Testis (tissue), 5 donors: ENCODE measurements at places on chromosomes 4 and X. TPM values are rescaled to one million over a fixed set of nuclear protein-coding genes. Genes with fewer than 3 reads are reported as not detected.

GRCh38 chr4:139550724-139551429, 5.1 kb downstream of the SETD7 start:
- no peak overlapping the region for H3K4me3 ChIP-seq
- peaks cover 41% of the 10 kb centered on the region for H3K4me1 ChIP-seq
- H3K36me3 ChIP-seq = no peaks in the 10 kb centered on the region
- H3K27me3 ChIP-seq = no peaks in the 10 kb centered on the region
- peak; percentile 72 for DNase-seq

- H3K36me3 ChIP-seq = no peaks in the 10 kb centered on the region
- no peak overlapping the region for H3K4me3 ChIP-seq
- H3K27ac ChIP-seq = peak overlapping the region; percentile 21
- no peaks in the 10 kb centered on the region for H3K4me1 ChIP-seq
These were observed 87.8 kb downstream of the SH3KBP1 start for GRCh38 chrX:19799319-19800182.

GRCh38 chrX:49041744-49042580, 1.2 kb downstream of the TFE3 start:
- H3K4me3 ChIP-seq = peak overlapping the region; percentile 91
- H3K36me3 ChIP-seq = no peaks in the 10 kb centered on the region
- H3K4me1 ChIP-seq = no peaks in the 10 kb centered on the region
- peak overlapping the region; percentile 94 for H3K27ac ChIP-seq
- no peak for DNase-seq
- H3K27me3 ChIP-seq = no peaks in the 10 kb centered on the region

GRCh38 chr4:73603854-73604584, 16.2 kb downstream of the RASSF6 start:
- H3K36me3 ChIP-seq = no peaks in the 10 kb centered on the region
- no peak for DNase-seq

DNA sequence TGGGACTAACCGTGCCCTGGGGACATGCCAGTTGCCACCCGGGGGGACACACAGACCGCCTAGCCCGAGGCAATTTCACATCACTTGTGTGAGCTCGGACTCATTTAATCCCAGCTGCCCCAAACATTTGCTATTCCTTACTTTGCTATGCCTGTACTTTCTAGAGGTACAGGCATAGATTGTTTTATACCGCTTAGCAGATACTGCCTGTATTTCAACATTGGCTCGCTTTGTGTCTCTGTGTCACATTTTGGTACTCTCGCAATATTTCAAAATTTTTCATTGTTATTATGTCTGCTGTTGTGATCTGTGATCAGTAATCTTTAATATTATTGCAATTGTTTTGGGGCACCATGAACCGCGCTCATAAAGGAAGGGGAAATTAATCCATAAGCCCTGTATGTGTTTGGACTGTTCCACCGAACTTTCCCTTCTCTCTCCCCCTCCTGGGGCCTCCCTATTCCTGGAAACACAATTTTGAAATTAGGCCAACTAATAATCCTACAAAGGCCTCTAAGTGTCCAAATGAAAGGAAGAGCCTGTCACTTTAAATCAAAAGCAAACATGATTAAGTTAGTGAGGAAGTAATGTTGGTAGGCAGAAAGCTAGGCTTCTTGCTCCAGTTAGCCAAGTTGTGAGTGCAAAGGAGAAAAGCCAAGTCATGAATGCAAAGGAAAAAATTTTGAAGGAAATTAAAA, 568 bp upstream of the CASP6 start:
- H3K4me1 ChIP-seq = peaks cover 12% of the 10 kb centered on the region
- no peaks in the 10 kb centered on the region for H3K36me3 ChIP-seq
- no peaks in the 10 kb centered on the region for H3K27me3 ChIP-seq
- peak overlapping the region; percentile 74 for H3K4me3 ChIP-seq
- peak overlapping the region; percentile 48 for H3K27ac ChIP-seq

GRCh38 chr4:10554694-10555093, 97.5 kb upstream of the ZNF518B start:
- H3K36me3 ChIP-seq = no peaks in the 10 kb centered on the region
- no peak overlapping the region for H3K4me3 ChIP-seq
- H3K27me3 ChIP-seq = no peaks in the 10 kb centered on the region
- H3K4me1 ChIP-seq = peaks cover 3% of the 10 kb centered on the region
- H3K27ac ChIP-seq = no peak overlapping the region
- DNase-seq = peak; percentile 81

- no peaks in the 10 kb centered on the region for H3K36me3 ChIP-seq
- DNase-seq = no peak
- H3K4me3 ChIP-seq = no peak overlapping the region
- H3K27ac ChIP-seq = no peak overlapping the region
- no peaks in the 10 kb centered on the region for H3K4me1 ChIP-seq
These were observed 93.9 kb downstream of the CEP44 start for GRCh38 chr4:174377613-174378012.

GRCh38 chr4:125762537-125762936, 447.8 kb downstream of the FAT4 start:
- no peaks in the 10 kb centered on the region for H3K4me1 ChIP-seq
- no peak overlapping the region for H3K27ac ChIP-seq
- no peaks in the 10 kb centered on the region for H3K36me3 ChIP-seq
- H3K4me3 ChIP-seq = no peak overlapping the region

DNA sequence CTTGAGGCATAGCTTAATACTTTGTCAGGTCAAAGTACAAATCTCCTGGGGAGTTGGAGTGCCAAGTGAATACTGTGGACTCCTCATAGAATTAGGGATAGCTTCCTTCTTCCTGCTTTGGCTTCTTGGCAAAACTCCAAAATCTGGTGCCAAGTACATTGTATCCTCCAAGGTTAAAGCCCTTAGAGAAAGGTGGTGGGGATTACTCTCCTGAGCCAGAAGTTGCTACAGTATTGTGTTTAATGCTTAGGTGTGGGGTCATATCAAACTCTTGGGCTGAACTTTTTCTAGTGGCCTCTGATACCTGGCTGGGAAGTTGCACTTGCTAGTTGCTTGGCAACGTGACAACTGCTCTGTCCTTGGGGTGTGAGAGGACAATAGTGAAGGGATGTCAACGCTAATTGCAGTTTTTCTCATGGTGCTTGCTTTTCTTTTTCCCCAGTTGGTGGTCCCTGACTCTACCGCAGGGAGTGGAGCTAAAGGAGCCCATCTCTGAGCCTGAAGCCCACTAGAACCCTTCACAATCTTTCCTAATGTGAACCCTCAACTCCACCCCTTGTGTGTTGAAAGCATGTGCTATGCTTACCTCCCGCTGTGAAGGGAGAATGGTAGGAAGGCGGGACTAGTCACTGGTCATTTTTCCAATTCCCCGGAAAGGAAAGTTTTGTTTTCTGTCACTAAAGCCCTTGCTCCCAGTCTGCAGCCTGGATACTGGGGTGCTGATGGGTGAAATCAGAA, 35.5 kb downstream of the DLG3 start:
- peak; percentile 26 for DNase-seq
- no peaks in the 10 kb centered on the region for H3K36me3 ChIP-seq
- H3K4me1 ChIP-seq = no peaks in the 10 kb centered on the region
- H3K27me3 ChIP-seq = no peaks in the 10 kb centered on the region
- H3K27ac ChIP-seq = no peak overlapping the region
- no peak overlapping the region for H3K4me3 ChIP-seq

GRCh38 chr4:104966349-104967033, 180.2 kb upstream of the TET2 start:
- no peak overlapping the region for H3K4me3 ChIP-seq
- no peak overlapping the region for H3K27ac ChIP-seq
- no peaks in the 10 kb centered on the region for H3K4me1 ChIP-seq
- no peaks in the 10 kb centered on the region for H3K36me3 ChIP-seq
- DNase-seq = no peak
- H3K27me3 ChIP-seq = no peaks in the 10 kb centered on the region

DNA sequence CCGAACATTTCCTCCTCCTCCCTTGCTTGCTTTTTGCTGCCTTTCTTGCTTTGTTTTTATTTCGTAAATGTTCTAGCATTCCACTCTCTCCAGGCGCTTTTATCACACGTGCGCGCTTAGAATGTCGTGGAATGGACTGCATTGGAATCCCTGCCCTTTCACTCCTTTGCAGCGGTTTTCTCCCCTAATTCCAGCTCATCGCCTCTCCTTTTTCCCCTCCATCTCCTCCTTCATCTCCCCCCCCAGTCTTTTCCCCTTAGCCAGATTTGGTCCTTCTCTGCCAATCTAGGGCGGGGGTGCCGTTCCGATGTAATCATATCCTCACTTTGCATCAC, 579 bp downstream of the OGT start:
- H3K36me3 ChIP-seq = no peaks in the 10 kb centered on the region
- H3K27ac ChIP-seq = peak overlapping the region; percentile 89
- DNase-seq = no peak
- H3K27me3 ChIP-seq = no peaks in the 10 kb centered on the region

DNA sequence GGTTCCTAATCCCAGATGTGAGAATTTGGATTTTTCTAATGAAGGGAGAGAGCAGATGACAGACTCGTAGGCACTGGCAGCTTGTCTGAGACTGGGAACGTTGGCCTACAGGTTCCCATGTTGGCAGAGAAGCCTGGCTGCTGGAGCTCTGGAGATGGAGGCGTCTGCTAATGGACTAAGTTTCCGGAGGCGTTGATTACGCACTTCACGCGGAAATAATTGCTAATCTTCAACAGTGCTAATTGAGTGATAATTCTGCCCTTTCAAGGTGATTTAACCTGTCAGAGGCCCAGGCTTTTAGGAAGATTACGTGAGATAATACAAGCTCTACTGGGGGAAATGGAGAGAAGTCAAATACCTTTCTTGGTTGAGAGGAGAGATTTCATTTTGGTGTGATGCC, 77.4 kb downstream of the PSAPL1 start:
- H3K36me3 ChIP-seq = no peaks in the 10 kb centered on the region
- no peak for DNase-seq
- H3K4me1 ChIP-seq = peaks cover 5% of the 10 kb centered on the region
- no peaks in the 10 kb centered on the region for H3K27me3 ChIP-seq
- H3K4me3 ChIP-seq = no peak overlapping the region
- H3K27ac ChIP-seq = no peak overlapping the region

- H3K4me1 ChIP-seq = no peaks in the 10 kb centered on the region
- no peak overlapping the region for H3K4me3 ChIP-seq
- no peak for DNase-seq
- no peaks in the 10 kb centered on the region for H3K27me3 ChIP-seq
- no peak overlapping the region for H3K27ac ChIP-seq
- no peaks in the 10 kb centered on the region for H3K36me3 ChIP-seq
These were observed 101.8 kb downstream of the NEK1 start for GRCh38 chr4:169510617-169511016.

- no peaks in the 10 kb centered on the region for H3K36me3 ChIP-seq
- no peak for DNase-seq
- no peak overlapping the region for H3K4me3 ChIP-seq
- H3K27ac ChIP-seq = no peak overlapping the region
- no peaks in the 10 kb centered on the region for H3K27me3 ChIP-seq
These were observed 147.2 kb upstream of the BCOR start for GRCh38 chrX:40244980-40245379.

GRCh38 chr4:113433536-113434246, 327.8 kb downstream of the CAMK2D start:
- peaks cover 7% of the 10 kb centered on the region for H3K4me1 ChIP-seq
- no peaks in the 10 kb centered on the region for H3K27me3 ChIP-seq
- no peak overlapping the region for H3K27ac ChIP-seq
- no peaks in the 10 kb centered on the region for H3K36me3 ChIP-seq

- H3K36me3 ChIP-seq = no peaks in the 10 kb centered on the region
- no peak for DNase-seq
- no peak overlapping the region for H3K4me3 ChIP-seq
- H3K27me3 ChIP-seq = no peaks in the 10 kb centered on the region
- no peaks in the 10 kb centered on the region for H3K4me1 ChIP-seq
These were observed 20.7 kb upstream of the IL13RA1 start for GRCh38 chrX:118706681-118707080.

- DNase-seq = no peak
- no peaks in the 10 kb centered on the region for H3K27me3 ChIP-seq
- H3K27ac ChIP-seq = no peak overlapping the region
These were observed 292.6 kb upstream of the KLF3 start for GRCh38 chr4:38371391-38371851.

- H3K36me3 ChIP-seq = no peaks in the 10 kb centered on the region
- H3K4me1 ChIP-seq = peaks cover 15% of the 10 kb centered on the region
- DNase-seq = peak; percentile 43
- peak overlapping the region; percentile 74 for H3K4me3 ChIP-seq
- H3K27me3 ChIP-seq = no peaks in the 10 kb centered on the region
These were observed 1.7 kb downstream of the HCFC1 start for GRCh38 chrX:153969904-153970356.

Gene PDGFRA
- 46.5 TPM for total RNA-seq

Gene C4orf51
- total RNA-seq = 1.3 TPM

Gene CCDC110
- 39.1 TPM for total RNA-seq

Gene GPR78
- total RNA-seq = 0.99 TPM

Gene PABPC4L
- 0.87 TPM for total RNA-seq

Gene TACR3
- total RNA-seq = 0.19 TPM

Gene NAP1L3
- 51.3 TPM for total RNA-seq

Gene DDIT4L
- 1.5 TPM for total RNA-seq

Gene BEX2
- total RNA-seq = 116 TPM

Gene RTL5
- total RNA-seq = 25.4 TPM

Gene FOXP3
- 1.1 TPM for total RNA-seq

Gene FBXL5
- total RNA-seq = 153 TPM

Gene STOX2
- 15.2 TPM for total RNA-seq
